ENCODE measurements at places on chromosomes 6 and 20.

- no peak for DNase-seq
Observed at GRCh38 chr6:4856785-4857184, 80.6 kb downstream of the CDYL start.

DNA sequence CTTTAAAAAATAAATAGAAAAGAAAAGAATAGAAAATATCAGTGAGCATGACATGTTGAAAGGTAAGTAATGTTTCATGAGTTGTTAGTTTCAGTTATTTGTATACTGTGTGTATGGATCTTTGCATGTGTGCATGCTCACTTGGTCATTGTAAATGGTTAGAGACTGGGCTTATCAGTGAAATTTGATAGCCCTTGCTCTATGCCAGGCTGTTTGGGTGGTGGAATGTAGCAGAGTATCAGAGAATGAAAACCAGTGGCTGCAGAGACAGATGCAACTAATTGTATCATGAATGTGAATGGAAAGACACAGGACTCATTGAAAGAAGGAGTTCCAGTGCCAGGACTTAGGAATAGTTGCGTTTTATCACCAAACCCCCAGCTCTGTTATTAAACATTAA lies 4.2 kb downstream of the GSTA2 start:
- no peak for DNase-seq

DNA sequence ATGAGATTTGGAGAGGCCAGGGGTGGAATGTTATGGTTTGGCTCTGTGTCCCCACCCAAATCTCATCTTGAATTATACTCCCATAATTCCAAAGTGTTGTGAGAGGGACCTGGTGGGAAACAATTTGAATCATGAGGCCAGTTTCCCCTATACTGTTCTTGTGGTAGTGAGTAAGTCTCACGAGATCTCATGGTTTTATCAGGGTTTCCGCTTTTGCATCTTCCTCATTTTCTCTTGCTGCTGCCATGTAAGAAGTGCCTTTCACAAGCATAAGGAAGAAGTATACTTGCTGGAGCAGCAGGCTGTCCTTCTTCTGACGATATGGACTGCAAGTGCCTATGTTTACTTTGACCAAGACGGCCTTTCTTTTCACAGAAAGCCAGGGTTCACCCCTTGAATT lies 270.5 kb downstream of the ESR1 start:
- no peak for DNase-seq

DNA sequence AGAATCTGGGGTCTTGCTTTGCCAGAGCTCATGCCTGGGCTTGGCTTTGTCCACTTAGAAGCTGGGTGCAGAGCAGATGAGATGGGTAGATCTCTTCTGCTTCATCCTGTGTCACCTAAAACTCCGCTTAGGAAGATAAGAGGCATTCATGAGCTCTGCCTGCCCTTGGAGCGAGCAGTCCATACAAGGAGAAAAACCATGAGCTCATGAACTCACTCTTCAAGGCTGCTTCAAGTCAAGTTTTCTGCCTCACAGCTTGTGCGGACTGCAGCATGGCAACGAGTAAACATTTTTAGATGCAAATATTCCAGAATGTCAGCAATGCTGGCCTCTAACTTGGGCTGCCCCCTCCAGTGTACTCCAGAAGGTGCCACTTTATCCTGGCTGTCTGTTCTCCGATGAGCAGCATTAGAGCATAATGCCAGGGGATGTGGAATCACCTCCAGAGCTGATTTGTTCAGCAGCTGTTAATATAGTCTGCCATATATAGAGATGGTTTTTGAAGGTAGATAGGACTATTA lies 10.7 kb upstream of the UQCC2 start:
- no peak for DNase-seq

DNA sequence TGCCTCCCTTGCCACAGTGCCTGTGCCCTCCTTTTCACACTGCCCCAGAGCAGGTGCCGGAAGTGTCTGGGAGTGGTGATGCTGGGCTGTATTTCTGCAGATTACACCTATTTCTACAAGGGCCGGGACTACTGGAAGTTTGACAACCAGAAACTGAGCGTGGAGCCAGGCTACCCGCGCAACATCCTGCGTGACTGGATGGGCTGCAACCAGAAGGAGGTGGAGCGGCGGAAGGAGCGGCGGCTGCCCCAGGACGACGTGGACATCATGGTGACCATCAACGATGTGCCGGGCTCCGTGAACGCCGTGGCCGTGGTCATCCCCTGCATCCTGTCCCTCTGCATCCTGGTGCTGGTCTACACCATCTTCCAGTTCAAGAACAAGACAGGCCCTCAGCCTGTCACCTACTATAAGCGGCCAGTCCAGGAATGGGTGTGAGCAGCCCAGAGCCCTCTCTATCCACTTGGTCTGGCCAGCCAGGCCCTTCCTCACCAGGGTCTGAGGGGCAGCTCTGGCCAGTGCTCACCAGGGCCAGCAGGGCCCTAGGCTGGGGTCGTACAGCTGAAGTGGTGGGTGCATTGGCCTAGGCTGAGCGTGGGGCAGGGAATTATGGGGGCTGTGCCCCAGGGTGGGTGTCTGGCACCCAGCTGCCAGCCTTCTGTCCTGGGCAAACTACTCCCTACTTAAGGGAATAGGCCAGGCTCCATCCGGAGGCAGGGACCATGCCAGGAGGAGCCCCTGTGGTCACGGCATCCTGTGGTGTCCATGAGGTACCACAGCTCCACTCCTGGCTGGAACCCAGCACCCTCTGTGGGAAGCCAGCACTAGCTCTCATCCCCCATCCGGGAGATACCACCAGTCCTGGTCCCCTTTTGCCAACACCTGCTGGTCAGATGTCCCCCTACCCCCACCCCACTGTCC lies 3.5 kb downstream of the MMP24OS start:
- DNase-seq, result no peak

- DNase-seq, result no peak
Observed at GRCh38 chr6:11552442-11552841, 14.9 kb downstream of the TMEM170B start.

- no peak for DNase-seq
Observed at GRCh38 chr20:16364320-16364687, 208.9 kb downstream of the KIF16B start.

DNA sequence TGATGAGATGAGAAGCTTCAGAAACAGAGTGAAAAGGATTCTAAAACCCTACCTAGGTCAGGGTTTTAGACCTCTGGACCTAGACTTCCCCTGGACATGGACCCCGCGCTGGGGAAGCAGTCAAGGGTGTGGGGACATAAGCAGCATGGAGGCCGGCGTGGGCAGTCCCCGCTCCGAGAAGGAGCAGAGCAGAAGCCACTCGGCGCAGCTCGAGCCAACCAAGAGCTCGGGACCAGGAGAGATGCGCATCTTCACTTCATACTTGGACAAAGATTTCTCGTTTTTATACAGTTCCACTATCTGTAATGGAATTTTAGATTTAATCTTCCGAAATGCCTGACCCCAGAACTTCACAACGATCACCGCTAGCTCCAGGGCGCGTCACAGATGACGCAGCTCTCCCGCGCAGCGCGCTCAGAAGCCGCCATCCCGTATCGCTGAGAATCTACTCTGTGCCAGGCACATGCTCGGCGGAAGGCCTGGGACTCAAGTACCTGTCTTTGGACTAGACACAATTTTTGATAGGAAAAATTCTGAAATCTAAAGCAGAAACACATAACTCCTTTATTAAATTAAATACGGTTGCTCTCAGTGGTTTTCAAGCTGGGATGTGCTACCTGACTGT lies 60.3 kb downstream of the WDR27 start:
- no peak for DNase-seq

DNA sequence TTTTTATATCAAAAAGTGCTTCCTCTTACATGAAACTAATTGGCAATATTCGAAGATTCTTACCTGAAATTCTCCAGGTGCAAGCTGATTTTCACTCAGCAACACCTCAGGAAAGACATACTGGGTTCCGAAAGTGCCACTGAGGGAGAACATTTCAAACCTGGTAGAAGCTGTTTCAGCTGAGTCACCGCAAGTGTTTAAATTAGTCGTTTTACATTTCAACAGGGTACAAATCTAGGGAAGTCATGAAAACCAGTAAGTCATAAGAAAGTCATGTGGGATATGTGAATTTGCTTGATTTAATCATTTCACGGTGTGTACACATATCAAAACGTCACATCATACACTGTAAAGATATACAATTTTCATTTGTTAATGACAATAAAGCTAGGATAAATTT lies 25.3 kb upstream of the TAAR1 start:
- DNase-seq, result no peak

- peak; percentile 86 for DNase-seq
Observed at GRCh38 chr6:128520436-128521281, at the start of gene PTPRK. TSS of gene PTPRK (minus strand) at chr6:128520599. CDS start at chr6:128520358, 241 bp downstream.

DNA sequence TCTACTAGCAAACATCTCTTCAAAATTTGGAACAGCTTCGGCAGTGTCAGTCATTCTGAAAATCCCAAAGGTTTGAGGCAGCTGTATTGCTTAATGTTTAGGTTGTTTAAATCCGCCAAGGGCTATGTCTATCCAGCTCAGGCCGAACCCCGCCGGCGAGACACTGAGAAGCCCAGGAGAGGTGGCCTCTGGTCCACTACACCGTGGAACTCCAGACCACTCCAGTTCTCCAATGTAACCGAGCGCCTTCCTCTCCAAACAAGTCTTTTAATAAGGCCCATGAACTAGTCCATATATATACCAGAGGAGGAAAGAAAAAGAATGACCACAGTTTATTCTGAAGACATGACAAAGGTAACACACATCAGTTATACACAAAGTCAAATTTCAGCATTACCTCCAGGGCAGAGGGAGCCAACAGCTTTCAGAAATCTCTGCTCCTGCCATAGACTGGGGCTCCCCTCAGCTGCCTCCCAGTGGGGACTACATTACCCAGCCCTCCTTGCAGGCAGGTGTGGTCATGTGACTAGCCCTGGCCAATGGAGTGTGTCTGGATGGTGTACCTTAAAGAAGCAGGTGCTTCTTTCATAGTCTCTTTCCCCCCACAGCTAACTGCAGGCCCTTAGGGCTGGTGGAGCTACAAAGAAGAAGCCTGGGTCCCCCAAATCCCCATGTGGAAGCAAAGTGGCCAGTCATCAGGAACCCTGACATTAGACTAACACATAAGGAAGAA lies at the start of gene RAMACL:
Gene RAMACL (minus strand): TSS at position 255 of the 733 bp plus-strand sequence. CDS start 201 bp downstream, at position 54.
- no peak for DNase-seq

DNA sequence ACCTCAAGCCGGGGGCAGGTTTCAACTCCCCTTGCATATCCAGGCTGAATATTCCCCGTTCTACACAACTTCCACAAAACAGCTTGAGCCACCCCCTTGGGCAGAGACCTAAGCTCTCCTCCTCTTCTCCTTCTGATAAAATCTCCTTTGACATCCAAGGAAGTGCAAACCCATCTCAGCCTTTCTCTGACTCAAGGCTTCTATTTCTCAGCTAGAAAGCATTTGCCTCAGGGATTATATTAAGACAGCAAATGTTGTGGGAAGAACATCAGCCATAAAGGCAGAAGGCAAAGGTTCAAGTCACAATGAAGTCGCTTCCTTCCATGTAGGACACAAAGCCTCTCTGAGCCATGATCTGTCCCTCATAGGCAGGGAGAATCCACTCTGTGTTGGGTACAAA lies 386.6 kb upstream of the ARID1B start:
- DNase-seq, result no peak

DNA sequence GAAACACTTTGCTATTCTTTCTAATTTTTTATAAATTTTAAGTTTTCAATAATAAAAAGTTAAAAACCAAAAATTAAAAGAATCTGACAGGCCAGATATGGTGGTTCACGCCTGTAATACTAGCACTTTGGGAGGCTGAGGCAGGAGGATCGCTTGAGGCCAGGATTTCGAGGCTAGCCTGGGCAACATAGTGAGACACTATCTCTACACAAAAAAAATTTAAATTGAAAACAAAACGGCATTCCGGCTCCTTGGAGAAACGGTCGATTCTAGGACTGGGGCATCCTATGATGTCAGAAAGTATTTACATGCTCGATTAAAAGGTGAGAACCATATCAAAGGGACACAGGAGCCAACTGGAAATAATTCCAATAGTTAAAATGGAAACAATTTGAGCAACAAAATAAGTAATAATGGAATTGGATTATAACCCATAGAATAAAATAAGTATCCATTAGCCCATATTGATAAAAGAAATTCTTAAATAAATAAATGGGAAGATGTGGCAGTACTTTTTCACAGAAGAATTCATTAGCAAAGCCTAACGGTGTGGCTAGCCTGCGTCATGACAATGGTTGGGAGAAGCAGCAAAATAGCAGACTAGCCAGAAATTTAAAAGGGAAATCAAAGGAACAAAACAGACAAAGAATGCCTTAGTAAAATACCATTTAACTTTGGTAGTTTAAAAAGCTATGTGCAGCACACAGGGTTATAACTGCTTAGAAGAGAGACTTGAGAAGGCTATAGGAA lies 21.3 kb downstream of the HLA-E start:
- DNase-seq, result no peak

DNA sequence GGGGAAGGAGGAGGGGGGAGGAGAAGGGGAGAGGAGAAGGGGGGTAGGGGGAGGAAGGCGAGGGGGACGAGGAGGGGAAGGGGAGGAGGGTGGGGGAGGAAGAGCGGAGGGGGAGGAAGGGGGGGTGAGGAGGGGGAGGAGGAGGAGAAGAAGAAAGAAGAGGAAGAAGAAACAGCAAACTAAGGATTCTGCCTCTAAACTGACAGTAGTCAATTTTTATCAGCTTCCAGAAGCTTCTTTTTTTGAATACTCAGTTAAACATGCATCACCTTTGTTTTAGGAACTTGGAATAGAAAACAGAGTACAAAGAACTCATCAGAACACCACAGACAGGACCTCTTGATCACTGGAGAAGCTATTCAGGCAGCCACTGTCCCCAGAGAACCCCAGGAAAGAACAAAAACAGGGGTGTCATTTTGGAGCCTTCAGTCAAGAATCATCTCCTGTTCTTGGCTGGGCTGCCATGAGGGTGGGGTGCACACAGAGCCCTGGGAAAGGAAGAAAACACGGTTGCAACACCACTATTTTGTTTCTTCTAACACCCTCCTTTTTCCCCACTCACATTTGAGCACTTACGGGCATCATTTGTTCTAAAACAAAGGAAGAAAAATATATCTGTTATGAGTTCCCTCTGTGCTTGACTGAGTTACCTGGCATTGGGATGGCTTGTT lies 67.4 kb downstream of the TMEM170B start:
- no peak for DNase-seq

DNA sequence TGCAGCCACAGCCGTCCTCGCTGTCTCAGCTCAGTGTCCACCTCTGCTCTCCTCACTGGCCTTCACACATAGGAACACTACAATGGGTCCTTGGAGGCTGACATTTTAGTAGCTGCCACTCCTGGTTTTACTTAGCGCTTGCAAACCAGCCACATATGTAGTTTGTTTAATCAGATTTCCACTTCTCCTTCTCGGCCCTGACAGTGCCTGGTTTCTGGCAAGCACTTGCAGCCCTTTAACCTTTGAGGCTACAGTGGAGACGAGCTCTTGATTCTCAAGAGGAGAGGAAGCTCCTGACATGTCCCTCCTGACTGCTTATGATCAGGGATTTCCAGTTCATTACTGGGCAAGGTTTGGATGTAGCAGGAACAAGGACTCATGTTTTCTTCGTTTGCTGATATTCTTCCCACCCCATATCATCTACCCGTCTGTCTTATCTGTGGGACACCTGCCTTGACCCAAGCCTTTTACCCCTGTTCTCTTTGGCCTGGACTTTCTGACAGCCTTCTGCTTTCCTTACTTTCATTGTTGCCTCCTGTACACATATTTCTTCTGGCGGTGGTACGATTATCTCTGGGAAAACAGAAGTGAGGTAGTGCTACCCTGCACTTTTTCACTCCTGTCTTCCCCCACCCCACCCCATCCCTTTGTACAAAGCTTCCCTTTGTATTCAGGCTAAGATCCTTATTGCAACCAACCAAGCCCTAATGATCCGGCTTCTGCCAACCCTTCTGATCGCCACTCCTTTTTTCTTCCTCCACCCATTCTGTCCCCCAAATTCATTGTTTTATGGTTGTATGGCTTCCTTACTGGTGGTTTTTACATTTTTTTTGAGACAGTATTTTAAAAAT lies 31.2 kb downstream of the CEP43 start:
- no peak for DNase-seq

GRCh38 chr6:37313723-37314486 lies 39.9 kb upstream of the RNF8 start:
- DNase-seq, result no peak
